ENCODE measurements at places on chromosomes 2 and 18.

GRCh38 chr2:74414881-74415761 lies 6.3 kb downstream of the C2orf81 start:
- no peak for DNase-seq

GRCh38 chr2:183283209-183283608 lies 159.0 kb downstream of the NUP35 start:
- DNase-seq = no peak

- DNase-seq = no peak
These were observed 7.6 kb upstream of the NAGK start for GRCh38 chr2:71060871-71061270.

GRCh38 chr2:58865436-58865835 lies 624.3 kb upstream of the FANCL start:
- no peak for DNase-seq

GRCh38 chr2:62303788-62304187 lies 107.9 kb downstream of the B3GNT2 start:
- no peak for DNase-seq

- DNase-seq = peak; percentile 47
These were observed 29.7 kb downstream of the NAB1 start for GRCh38 chr2:190678444-190679162.

- DNase-seq = no peak
These were observed 70.0 kb downstream of the PTRHD1 start for GRCh38 chr2:24723191-24723590.

GRCh38 chr18:35484034-35484433 lies 13.7 kb downstream of the INO80C start:
- no peak for DNase-seq

DNA sequence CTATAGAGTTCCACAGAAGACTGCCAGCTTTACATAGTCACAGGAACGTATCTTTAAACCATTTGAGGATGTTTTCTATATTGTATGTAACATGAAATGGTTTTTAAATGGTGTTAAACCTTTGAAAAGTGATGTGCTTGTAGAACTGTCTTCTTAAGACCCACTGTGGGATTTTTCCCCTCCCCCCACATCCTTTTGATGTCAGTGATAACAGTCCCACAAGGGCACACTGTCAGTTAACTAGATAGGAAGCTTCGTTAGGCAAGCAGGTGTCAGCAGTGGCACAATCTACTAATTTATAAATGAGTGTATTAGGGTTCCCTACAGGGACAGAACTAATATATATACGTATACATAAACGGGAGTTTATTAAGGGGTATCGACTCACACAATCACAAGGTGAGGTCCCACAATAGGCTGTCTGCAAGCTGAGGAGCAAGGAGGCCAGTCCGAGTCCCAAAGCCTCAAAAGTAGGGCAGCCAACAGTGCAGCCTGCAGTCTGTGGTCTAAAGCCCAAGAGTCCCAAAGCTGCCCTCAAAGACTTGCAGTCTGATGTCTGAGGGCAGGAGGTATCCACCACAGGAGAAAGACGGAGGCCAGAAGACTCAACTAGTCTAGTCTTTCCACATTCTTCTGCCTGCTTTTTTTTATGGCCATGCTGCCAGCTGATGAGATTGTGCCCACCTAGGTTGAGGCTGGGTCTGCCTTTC lies 23.8 kb upstream of the HNRNPLL start:
- no peak for DNase-seq

- DNase-seq = peak; percentile 29
These were observed 34.9 kb downstream of the CAVIN2 start for GRCh38 chr2:191811807-191812602.

DNA sequence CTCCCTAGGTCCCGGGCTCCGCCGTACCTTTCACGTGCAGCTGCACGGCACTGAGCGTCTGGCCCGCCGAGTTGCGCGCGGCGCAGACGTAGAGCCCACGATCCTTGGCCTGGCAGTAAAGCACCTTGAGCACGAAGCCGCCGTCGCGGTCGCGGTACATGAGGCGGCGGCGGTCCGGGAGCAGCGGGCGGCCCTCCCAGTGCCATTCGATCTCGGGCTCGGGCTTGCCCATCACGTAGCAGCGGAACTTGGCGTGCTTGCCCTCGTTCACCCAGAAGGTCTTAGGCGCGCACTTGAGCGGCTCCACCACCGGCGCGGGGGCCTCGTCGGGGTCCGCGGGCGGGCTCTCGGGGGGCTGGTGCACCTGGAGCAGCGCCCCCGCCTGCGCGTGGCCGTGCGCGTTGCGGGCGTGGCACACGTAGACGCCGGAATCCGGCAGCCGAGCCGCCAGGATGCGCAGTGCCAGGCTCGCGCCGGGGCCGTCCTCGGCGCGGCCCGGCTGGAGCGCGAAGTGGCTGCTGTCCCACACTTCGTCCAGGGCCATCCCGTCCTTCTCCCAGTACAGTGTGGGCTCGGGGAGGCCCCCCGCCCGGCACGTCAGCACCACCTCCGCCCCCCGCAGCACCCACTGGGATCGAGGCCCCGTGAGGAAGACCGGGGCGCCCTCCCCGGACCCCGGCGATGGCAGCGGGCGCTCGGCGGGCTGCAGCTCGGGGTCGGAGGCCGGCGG lies 980 bp downstream of the OBSL1 start:
- no peak for DNase-seq

DNA sequence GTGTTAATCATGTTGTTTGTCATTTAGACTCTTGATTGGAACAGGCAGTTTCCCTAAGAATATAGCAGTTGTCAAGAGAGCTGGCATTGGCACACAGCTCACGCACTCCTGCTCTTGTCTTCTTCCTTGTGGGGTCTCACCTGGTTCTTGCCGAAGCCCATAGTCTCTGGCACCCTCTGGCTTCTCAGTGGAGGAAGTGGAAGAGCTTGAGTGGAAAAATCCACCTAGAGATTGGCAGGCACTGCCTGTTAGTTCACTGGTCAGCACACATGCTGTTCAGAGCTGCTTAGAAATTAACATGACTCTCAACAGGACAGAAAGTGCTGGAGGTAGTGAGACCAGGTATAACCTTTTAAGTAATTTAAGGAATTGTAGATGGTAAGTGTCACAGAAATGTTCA lies 28.3 kb downstream of the SCTR start:
- no peak for DNase-seq

- DNase-seq = no peak
These were observed 49.3 kb upstream of the ZNF385B start for GRCh38 chr2:179910735-179911113.

DNA sequence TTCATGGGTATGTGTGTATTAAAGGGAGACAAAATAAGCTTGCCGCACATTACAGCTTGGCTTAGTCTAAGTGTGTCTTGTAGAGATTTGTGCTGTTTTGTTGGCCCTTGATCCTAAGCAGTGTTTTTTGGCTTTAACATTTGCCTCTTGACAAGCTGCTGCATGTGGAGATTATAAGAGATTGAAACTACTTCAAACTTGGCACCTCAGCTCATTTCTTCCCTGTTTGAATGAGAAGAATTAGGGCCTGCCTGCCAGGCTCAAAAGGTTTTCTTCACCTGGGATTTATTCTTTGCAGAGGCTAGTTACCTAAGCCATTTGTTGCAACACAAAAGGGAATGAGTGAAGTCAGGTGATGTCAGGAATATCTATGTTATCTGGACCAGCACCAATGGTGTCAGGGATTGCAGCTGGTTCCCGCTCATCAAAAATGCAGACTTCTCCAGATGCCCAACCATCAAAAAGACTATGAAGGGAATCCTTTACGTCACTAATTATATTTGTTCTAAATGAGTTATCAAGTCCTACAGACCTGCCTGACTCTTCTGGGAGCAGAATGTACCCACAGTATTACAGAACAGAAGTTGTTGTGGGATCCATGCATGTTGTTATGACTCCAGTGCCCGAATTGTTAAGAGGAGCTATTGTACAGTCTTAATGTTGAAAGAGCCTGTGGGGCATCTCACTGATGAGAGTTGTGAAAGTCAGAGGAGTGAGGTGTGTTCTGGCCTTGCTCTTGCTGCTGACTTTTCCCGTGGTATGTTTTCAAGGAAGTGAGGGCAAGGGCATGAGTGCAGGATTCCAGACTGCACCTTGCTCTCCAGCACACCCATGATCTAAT lies 31.0 kb downstream of the ABCA12 start:
- DNase-seq = no peak

- no peak for DNase-seq
These were observed 76.6 kb downstream of the RDH14 start for GRCh38 chr2:18483896-18484295.
